HAP-1 (cell line): ENCODE measurements at places on chromosomes 6 and 20.

DNA sequence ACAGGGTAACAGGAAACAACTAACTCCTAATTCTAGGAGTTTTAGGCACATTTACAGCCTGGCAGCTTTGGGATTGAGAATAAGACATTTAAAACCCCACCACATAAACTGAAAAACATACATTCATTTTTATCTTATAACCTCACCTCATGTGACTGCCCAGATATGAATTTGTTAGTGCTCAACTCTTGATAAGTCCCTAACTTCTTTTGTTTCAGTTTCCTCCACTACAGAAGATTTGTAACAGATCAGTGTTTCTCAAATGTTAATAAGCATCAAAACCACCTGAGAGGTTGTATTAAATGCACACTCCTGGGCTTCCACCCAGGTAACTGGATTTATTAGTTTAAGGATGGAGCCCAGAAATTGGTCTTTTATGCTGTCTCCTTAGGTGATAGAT is 190.1 kb upstream of the ARID1B start:
- no peak for DNase-seq

GRCh38 chr6:3320238-3320811 is 61.6 kb downstream of the PSMG4 start:
- DNase-seq, result no peak

DNA sequence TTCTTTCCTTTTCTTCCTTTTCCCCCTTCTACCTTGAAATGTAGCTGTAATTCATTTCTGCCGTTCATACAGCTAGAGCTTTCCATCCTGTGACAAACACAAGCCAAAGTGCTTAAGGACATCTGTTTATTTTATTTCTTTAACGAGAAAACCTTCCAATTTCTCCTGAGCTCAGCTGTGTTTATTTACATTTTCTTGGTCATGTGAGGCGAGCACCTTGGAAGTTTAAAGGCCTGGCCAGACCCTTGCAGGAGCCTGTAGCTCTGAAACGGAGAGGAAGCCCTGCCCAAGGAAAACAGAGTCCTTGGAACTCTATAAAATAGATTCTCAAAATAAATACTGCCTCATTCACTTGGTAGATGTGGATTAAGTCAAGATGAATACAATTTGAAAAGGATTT is 223.1 kb downstream of the EYA2 start:
- DNase-seq, result no peak

- DNase-seq, result no peak
These were observed 356.9 kb upstream of the MARCKS start for GRCh38 chr6:113500221-113500620.

DNA sequence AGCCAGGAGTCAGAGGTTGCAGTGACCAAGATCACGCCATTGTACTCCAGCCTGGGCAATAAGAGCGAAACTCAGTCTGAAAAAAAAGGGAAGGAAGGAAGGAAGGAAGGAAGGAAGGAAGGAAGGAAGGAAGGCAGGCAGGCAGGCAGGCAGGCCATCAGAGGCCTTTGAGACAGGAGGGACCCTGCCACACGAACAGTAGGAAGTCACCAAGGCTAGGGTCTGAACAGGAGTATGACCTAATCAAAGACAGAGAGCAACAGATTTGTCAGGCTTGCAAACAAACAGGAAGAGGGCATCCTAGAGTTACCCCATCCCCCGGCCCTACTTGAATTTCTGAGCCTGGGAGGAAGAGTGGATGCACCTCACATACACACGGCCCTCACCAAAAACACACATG is 67.1 kb downstream of the FGD2 start:
- no peak for DNase-seq

DNA sequence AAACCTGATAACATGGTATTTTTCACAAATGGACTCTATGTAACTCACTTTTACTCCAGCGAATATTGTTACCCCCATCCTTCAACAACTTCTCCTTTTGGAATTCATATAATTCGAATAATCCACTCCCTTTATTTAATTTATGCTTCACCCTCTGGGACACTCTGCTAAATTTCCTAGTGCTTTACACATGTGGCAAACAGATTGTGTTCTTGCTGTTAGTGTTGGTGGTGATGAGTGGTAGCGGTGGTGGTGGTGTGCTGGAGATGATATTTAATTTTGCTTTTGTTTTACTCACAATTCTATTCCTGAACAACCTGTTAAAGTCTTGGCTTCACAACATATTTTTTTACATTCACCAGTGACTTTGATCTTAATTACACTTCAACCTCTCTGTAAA is 32.8 kb downstream of the HTR1B start:
- DNase-seq, result no peak
